Fibroblast of pulmonary artery (primary cell): ENCODE measurements at places on chromosomes 11 and 22.
A peak's percentile ranks its signal among the peaks of the same experiment; 100 is the strongest.

DNA sequence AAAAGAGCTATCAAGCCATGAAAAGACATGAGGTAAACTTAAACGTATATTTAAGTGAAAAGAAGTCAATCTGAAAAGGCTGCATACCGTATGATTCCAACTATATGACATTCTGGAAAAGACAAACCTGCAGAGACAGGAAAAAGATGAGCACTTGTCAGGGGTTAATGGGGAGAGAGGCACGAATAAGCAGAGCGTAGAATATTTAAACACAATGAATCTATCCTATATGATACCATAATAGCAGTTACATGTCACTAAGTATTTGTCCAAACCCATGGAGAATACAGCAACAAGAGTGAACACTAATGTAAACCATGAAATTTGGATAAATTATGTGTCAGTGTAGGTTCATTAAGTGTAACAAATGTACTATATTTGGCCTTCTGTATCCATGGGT lies 560.3 kb upstream of the ANO3 start:
- DNase-seq = no peak

- no peak for DNase-seq
Measured at GRCh38 chr22:18954990-18955571, 19.0 kb upstream of the PRODH start.

GRCh38 chr11:99952816-99953215 lies 734.3 kb upstream of the ARHGAP42 start:
- DNase-seq = peak; percentile 53

- DNase-seq = peak; percentile 95
Measured at GRCh38 chr11:2709429-2709828, 9.6 kb upstream of the KCNQ1OT1 start.

- DNase-seq = peak; percentile 46
Measured at GRCh38 chr11:28228196-28228895, 120.2 kb downstream of the METTL15 start.

DNA sequence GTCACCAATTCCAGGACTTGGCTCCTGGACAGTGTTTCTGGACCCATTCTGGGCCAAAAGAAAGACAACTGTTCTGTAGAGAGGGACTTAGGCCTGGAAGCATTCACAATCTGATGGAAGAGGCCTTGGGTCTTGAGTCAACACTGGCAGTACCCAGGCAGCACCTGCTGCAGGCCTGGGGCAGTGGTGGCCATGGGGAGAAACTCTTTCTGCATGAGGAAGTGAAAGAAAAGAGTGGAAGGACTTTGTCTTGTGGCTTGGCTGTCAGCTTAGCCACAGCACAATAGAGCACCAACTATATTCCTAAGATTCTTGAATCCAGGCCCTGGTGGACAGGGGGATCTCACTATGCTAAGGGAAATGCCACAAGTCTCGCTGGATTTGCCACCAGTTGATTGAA lies 70.6 kb downstream of the CTSC start:
- DNase-seq = no peak

DNA sequence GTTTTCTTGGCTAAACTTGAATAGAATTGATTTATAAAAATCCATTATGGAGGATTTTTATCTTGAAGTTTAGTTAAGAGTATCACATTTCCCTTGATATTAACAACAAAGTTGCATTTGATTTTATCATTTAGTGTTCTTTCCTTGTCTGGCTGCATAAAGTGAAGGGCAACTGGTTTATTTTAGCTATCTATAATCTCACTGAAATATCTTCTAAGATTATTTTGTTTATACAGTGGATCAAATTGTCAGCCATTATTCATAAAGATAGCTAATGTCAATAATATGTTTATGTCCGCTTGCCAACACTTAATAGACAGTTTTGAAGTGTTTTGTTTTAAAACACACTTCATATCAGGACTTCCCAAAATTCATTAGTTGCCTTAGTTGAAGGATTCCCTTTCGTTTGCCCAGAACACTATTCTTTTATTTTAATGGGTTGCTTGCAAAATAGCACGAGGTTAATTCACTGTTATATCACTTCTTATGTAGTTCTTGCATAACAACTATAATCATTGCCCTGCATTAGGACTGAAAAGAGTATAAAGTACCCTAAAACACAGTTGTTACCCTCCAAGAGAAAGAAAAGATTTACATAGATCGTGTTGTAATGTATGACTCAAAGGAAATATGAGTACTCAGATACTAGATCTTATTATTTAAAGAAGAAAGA lies 73.0 kb downstream of the MSANTD4 start:
- DNase-seq = no peak

DNA sequence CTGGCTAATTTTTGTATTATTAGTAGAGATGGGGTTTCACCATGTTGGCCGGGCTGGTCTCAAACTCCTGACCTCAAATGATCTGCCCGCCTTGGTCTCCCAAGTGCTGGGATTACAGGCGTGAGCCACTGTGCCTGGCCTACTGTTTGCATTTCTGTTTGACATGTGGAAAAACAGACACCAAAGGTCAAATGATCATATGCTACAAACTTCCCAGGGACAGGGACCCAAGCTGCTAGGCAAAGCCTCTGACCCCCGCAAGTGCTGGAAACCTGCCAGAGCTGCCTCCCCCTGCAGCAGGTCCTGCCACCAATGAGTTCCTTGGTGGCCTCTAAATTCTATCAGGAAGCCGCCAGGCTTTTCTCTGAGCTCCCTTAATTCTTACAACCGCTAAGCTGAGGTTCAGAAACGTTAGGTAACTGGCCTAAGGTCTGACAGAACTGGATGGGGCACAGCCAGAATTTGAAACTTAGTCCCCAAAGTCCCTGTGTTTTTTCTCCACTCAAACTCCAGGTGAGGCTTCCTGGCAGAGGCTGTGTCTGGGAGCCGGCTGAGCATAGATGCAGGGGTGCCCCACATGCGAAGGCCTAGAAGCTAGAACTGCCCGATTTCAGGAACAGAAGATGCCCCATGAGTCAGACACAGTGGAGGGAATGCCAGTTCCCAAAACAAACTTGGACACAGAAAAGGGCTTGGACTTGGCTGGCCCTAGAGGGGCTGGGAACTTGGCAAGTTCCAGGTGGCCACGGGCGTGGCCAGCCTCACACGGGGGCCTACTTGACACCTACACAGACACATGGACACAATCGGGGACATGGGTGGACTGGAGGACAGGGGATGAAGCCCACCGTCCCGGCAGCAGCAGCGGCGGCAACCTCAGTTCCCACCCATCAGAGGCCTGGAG lies 7.4 kb downstream of the CSNK1E start:
- DNase-seq = no peak

GRCh38 chr11:70517988-70518907 lies 119.9 kb downstream of the CTTN start:
- DNase-seq = no peak

GRCh38 chr11:368414-369335 lies 624 bp upstream of the B4GALNT4 start:
- DNase-seq = no peak

- no peak for DNase-seq
Measured at GRCh38 chr11:67174311-67174710, 55.2 kb downstream of the KDM2A start.

- no peak for DNase-seq
Measured at GRCh38 chr11:37406651-37407050, 808.6 kb upstream of the RAG2 start.

DNA sequence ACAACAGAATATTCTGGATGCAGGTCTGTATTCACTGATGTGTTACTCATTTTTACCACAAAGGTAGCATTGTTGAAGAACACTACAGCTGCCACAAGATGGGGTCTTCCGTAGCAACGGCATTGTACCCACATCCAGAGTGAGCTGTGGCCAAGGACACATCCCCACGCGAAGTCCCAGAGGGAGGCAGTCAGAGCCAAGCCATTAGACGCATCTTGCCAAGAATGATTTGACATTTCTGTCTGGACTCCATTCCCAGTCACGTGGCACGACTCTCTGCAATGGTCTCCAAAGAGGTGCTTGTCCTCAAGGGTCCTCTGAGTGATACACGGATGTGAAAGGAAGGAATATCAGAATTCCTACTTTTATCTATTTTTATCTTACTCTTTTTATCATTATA lies 15.5 kb downstream of the OPCML start:
- no peak for DNase-seq

- DNase-seq = no peak
Measured at GRCh38 chr11:133563505-133564025, 31.3 kb upstream of the OPCML start.

DNA sequence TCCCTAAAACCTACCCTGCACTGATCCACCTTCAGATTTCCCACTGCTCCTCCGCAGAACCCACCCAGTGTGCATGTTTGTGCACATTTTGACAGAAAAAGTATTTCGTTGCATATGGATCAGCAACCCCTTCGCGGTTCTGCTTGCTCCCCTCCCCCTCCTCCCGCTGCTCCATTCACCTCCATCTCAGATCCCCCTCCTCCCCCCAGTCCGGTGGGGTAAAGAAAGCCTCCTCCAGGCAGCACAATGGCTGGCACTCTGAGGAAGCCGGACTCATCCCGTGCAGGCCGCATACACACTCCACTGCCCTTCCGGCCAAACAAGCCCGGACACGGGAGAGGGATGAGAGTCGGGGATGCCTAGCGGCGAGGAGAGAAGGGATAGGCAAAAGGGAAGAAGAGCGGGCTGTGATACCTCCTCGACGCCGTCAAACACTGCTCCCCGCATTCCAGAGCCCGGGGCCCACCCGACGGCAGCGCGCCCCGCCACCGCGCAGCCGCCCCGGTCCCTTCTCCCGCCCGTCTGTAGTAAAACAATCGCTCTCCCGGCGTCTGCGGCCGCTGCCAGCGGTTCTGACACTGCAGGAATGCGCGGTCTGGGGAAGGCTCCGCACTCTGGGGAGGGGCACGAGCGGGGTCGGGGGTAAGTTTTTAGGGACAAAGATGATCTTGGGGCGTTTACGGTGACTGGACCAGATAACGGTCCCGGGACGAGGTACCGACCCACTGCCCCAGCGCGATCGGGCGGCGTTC lies 915 bp downstream of the FEZ1 start:
- DNase-seq = peak; percentile 40

DNA sequence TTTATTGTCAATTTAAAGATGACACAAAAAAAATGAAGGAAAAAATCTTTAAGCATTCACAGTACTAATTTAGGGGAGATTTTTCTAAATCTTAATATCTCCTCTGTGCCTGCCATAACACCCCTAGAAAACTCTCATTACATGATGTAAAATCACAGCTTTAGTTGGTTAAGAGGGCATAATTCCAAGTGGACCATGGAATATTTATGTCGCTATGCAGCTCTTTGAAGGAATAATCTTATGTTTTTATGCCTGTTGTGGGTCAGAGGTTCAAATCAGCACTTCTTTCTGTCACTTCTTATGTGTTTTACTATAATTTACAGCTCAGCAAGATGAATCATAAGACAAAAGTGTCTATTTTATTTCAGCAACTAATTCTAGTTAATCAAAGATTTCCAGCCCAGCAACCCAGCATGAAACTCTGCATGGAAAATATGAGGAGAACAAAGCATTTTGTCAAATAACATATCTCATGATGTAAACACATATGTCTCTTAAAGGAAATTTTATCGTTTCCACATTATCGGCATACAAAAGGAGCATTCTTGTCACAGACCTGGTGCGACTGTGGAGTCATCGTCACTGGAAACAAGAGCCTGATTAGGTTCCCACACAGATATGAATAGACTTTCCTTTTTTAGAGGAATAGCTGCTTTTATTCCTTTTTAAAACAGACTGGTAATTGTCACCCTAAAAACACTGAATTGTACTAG lies 274.8 kb downstream of the SOX6 start:
- no peak for DNase-seq

DNA sequence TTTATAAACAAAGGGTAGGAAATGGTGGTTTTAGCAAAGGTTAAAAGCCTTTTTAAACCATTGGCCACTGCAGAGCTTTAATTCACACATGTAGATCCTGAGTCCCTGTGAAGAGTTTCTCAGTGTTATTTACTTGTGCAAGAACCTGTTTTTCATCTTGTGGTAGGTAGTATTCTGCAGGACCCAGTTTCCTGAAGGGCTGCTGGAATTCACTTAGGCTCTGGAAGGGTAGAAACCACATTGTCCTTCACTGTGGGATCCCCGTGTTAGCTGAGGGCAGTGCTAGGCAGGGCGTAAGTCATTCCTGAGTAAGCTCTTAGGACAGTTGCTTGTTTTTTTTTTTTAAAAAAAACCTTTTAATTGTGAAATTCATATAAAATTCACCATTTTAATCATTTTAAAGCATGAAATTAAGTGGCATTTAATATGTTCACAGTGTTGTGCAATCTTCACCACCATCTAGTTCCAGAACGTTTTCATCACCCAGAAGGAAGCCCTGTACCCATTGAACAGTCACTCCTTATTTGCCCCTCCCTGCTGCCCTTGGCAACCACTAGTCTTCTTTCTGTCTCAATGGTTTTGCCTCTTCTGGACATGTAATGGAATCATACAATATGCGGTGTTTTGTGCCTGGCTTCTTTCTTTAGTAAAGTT lies 77.7 kb downstream of the C22orf31 start:
- peak; percentile 18 for DNase-seq

- no peak for DNase-seq
Measured at GRCh38 chr11:12846786-12847615, 162.1 kb upstream of the RASSF10 start.

- DNase-seq = peak; percentile 26
Measured at GRCh38 chr11:38593649-38594048, 1995.6 kb upstream of the RAG2 start.

DNA sequence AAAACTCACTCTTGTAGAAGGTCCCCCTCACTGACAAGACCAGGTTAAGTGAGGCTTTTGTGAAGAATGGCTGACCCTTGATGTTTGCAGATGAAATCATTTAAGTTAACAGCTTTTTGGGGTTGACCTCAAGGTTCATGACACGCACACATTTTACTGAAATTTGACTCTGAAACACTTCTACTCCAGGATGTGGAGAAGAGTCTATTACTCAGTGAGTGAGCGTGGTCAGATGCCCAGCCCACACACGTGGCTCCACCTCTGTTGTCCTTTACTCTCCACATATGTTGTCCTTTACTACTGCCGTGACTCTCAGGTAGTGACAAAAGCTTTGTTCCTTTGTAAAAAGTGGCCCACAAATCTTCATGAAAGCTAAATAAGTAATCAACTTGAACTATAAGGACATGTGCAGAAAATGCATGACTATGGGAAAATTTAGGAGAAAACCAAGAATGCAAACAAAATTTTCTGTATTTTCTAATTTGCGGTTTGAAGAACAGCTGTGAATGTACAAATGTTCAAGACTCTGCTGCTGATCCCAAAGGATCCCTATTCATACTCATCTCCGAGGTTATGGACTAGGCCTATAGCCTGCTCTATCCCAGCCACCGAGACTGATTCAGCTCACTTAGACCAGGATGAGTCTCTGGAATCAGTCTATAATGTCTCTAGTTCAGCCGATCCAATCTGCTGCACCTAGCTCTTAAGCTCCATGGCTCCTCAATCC lies 22.4 kb downstream of the XRRA1 start:
- DNase-seq = no peak

DNA sequence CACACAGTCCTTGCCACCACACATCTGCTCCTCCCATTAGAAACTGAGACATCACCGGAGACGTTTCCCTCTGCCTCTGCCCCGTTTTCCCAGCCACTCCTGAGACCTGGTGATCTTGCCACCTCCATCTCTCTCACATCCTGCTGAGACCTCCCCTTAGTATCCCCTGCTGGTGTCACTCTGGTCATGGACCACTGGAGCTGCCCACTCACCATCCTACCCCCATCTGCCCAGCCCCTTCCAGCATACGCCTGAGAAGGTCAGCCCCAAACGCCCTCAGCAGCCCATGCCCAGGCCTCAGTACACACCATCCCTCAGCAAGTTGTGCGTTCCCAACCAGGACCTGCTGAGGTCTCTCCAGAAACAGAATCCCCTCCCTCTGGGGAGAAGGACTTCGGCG lies 64.3 kb downstream of the SHANK2 start:
- DNase-seq = no peak

GRCh38 chr11:117715801-117716200 lies 81.2 kb downstream of the DSCAML1 start:
- no peak for DNase-seq
